ENCODE measurements at places on chromosomes 3 and 15.

DNA sequence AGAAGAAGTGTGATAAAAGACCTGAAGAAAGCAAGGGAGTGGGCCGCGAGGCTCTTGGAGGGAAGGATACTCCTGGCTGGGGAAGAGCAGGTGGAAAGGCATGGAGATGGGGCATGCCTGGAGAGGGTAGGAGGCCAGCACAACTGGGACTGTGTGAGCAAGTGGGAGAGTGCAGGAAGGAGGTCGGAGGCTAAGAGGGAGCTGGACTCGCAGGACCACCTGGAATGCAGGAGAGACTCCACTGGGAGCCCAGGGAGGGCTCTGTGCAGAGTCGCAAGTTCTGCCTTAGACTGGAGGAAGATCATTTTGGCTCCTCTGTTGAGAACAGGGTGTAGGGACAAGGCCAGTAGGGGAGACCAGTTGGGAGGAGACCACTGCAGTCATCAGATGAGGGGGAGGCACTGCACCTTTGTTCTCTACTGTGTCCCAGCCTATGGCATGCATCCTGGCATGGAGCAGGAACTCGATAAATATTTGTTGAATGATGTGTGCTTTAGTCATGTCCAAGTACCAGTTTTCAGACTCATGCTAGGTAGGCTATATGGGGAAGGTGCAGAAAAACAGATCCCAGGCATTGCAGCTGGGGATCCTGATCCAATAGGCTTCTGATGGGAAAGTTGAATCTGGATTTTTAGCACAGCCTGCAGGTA, 13.7 kb downstream of the FAM107A start:
- no peak for DNase-seq

DNA sequence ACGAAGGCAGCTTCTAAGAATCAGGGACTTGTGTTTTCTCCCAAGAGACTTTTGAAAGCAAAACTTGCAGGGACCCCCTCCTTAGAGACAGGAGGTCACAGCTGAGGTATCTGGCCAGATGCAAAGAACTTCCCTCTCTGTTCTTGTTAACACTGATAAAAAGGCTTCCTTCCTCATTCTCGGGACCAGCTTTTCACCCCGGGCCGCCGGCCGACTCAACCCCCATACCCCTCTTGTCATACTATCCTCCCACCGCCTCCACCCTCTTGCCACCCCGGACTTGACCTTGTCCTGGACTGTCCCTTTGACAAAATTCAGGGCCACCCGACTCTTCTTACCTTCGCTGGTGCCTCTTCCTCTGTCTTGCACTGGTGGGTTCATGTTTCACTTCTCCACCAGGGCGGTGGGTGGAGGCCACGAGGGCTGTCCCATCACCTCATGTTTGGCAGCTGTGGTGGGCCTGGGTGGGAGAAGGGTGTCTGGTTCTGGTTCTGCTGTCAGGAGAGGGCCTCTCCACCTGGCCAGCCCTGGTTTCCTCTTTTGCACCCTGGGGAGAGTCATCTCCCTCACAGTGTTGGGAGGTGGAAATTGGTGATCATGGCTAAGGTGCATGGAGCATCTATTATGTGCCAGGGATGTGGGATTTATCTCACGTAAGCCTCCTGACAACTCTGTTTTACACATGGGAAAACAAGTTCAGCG, 32.5 kb downstream of the BHLHE40 start:
- no peak for DNase-seq

- no peak for DNase-seq
These were observed 901 bp downstream of the ICE2 start for GRCh38 chr15:60477916-60478565.

- peak; percentile 14 for DNase-seq
These were observed 28.3 kb upstream of the LSAMP start for GRCh38 chr3:116473602-116474001.

DNA sequence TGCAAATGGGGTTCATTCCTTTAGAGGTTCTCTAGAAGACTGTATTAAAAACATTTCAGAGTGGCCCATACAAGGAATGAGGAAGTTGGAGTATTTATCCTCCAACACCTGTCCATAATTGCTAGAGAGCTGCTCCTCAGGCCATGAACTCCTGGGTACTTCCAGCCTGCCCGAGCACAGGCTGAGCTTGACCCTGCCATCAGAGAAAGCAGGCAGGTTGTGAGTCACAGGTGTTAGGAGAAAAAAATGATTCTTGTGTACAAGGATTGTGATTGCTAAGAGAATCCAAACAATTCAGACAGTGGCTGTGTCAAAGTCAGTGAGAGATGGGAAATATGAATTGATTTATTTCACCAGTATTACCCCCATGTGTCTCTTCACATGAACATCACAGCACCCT, 156.8 kb upstream of the GADL1 start:
- DNase-seq = no peak

DNA sequence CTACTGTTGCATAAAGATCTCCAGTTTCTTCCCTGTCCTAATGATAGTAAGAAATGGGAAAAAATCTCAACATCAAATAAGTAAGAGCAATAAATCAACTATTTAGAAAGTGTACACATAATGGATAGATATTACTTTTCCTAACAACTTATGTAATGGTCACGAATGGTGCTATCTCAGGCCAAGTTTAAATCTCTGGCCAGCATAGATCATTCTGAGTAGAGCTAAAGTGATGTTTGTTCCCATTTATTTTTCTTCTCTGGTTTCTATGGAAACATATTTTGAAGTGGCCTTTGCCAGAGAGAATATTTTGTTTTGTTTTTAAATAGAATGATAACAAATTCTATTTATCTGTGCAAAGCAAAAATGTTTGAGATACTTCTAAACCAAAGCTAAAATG, 249.7 kb upstream of the TTC14 start:
- no peak for DNase-seq

GRCh38 chr3:45010811-45011333, 15.2 kb upstream of the CLEC3B start:
- DNase-seq = peak; percentile 58

DNA sequence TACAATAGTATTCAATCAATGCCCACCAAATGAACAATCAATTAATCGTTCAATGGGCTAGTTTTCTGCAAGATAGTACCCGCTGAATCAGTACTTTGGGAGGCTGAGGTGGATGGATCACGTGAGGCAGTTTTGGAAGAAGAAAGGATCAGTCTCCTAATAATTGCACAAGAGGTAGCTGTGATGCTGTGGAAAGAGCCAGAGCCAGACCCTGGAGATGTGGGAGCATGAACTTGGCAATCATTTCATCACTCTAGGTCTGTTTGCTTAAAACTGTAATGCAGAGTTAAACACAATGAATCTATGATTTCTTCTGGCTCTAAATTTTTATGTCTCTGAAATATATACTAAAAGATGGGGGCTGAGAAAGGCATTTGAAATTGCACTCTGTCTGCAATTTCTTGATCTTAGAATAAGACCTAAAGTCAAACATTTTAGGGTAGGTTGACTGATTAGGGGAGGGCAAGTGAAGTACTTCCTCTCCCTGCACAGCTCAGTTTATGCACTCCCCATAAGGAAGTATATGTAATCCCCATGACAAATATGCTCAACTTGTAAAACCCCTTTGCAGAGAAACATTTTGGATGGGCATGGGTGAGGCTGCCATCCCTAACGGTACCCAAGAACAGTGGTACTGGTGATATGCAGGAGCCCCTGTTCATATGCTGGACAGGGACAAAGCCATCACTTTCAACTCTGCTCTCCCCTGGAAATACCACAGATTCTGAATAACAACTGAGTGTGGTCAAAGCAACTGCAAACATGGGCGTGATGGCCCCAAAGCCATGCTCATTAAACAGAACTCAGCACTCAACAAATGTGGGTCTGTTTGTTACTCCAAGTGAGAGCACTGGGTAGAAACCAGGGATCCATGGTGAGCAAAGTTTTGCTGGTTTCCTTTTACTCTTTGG, 28.6 kb upstream of the SPATA12 start:
- DNase-seq = no peak

DNA sequence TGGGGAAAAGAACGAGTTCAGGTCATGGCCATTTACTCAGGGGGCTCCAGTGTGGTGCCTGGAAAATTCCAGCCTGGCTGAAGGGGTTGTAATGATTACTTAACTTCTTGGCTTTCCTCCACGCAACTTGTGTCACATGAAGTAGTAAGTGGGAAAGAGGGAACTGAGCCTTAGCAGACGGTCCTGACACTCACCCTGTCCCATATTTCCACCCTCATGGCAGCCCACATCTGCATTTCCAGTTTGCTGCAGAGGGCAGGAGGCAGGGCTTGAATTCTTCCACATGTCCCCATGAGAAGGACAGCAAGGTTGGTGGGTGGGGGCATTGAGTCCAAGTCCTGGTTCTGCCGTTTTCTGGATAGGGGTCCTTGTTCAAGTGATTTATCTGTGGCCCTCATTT, 7.8 kb upstream of the CAMP start:
- DNase-seq = no peak

DNA sequence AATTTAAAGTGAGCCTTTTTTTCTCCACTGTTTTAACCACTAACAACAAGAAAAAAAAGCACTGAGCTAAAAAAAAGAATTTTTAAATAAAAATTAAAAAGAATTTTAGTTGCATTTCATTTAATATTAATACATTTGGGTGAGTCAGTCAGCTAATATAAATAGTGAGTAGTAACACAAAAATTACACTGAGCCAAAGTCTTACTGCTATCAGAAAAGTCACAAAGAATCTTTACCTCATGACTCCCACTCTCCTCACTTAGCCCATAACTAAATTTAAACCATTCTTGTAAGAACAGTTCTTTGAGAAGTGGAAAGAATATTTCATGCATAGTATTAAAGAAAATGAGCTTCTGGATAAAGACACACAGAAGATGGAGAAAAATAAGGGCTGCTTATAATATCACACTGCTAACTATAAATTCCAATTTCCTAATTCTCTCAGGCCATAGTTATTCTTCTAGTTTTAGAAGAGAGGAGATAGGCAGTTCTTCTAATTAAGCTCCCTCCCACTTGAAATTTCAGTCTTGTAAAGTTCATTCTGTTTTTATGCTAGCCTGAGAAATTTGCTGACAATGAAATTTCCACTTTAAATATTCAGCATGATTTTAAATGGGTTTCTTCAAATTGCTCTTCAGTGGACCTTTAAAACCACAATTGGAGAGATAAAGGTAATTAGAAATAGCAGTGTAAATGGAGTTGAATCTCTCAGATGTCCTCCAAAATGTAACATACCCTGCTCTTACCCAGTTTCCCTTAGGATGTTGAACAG, 17.6 kb downstream of the SHQ1 start:
- DNase-seq = no peak

- no peak for DNase-seq
These were observed at the start of gene FBLN2 for GRCh38 chr3:13548696-13549622. Gene FBLN2 (plus strand): TSS chr3:13549125. CDS start chr3:13570356, 21,231 bp downstream.

DNA sequence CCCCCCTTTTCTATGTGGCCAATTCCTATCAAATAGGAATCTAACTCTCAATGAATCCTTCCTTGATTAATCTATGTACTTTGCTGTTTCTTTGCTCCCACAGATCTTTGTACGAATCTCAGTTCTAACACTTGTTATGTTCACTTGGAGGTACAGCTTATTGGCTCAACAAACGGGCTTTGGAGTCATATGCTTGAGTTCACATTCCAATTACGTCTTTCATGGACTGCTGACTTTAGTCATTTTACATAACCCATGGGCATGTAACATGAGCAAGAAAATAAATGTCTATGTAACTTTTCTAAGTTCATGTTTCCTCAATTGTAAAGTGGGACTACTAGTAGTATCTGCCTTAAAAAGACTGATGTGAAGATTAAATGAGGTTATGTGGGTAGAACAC, 123.2 kb upstream of the TBC1D5 start:
- DNase-seq = no peak

DNA sequence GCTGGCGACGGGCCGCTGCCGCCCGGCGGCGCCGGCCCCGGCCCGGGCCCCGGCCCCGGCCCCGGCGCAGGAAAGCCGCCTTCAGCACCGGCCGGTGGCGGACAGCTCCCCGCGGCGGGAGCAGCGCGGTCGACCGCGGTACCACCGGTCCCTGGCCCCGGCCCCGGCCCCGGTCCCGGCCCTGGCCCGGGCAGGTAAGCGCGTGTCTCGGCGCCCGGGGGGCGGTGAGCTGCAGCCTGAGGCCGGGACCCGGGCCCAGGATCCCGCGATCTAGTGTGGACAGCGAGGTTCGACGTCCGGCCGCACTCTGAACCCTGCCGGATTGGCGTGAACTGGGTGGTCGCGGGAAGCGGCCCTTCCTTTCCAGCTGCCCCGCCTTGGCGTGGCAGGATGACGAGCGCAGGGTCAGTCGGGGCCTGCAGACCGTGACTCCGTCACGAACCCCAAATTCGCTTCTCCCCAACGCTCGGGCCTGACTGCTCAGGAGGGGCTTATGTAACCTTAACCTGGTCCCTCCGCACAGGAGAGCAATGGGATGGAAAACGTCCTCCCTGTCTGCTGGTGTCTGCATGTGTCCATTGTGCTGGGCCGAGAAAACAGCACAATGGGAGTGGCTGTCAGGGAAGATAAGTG, 472 bp downstream of the BSN start:
- DNase-seq = no peak

- DNase-seq = no peak
These were observed 88.8 kb upstream of the TSEN2 start for GRCh38 chr3:12395349-12396012.

- DNase-seq = no peak
These were observed 2.6 kb downstream of the PLA2G4F start for GRCh38 chr15:42153874-42154211.

Data from non-pigmented ciliary epithelial cell (primary cell).